Spleen (tissue), 13 donors: ENCODE measurements at places on chromosomes 11 and 22. TPM values are rescaled to one million over a fixed set of nuclear protein-coding genes. Genes with fewer than 3 reads are reported as not detected.

- H3K4me3 ChIP-seq, result no peak overlapping the region
- no peak overlapping the region for H3K27ac ChIP-seq
- peaks cover 5% of the 10 kb centered on the region for H3K36me3 ChIP-seq
- H3K4me1 ChIP-seq, result no peaks in the 10 kb centered on the region
These were observed 12.6 kb upstream of the MAPK8IP1 start for GRCh38 chr11:45872651-45873356.

- no peaks in the 10 kb centered on the region for H3K36me3 ChIP-seq
- H3K4me3 ChIP-seq, result no peak overlapping the region
- no peaks in the 10 kb centered on the region for H3K27me3 ChIP-seq
- H3K4me1 ChIP-seq, result no peaks in the 10 kb centered on the region
- no peak for DNase-seq
These were observed 850.8 kb downstream of the BRD1 start for GRCh38 chr22:48976556-48977535.

The PLEKHA7 gene
- 2.0 TPM for polyA plus RNA-seq

- no peak for DNase-seq
- H3K27me3 ChIP-seq, result no peaks in the 10 kb centered on the region
- no peak overlapping the region for H3K4me3 ChIP-seq
- H3K4me1 ChIP-seq, result no peaks in the 10 kb centered on the region
- no peak overlapping the region for H3K27ac ChIP-seq
- H3K36me3 ChIP-seq, result no peaks in the 10 kb centered on the region
These were observed 62.4 kb upstream of the ZBED5 start for GRCh38 chr11:10920205-10920604.

GRCh38 chr11:29914203-29914930, 102.5 kb downstream of the KCNA4 start:
- no peaks in the 10 kb centered on the region for H3K4me1 ChIP-seq
- no peak overlapping the region for H3K27ac ChIP-seq
- H3K36me3 ChIP-seq, result no peaks in the 10 kb centered on the region
